Stimulated activated CD4-positive, alpha-beta T cell treated with anti-CD3 and anti-CD28 coated beads, Interleukin-12 subunit alpha, Interleukin-12 subunit beta, amount 100 ng/mL, for 48 hours (primary cell): ENCODE measurements at places on chromosomes 1 and 21.

DNA sequence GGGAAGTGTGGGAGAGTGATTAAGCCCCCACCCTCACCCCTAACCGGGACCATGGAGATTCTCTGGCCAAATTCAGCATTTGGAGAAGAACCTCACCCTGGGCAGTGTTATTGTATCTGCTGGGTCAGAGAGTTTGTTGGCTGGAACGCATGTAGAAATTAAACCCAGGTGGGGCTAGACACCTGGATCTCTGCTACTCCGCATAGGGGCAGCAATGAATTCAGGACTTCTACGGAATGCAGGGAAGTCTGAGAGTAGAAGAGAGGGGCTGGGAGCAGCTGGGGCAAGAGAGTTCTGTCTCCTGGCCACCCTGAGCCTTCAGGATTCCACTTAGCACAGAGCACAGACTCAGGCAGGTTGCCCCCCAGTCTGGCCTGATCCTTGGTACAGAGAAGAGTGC is 3.6 kb upstream of the CRABP2 start:
- no peak for DNase-seq

DNA sequence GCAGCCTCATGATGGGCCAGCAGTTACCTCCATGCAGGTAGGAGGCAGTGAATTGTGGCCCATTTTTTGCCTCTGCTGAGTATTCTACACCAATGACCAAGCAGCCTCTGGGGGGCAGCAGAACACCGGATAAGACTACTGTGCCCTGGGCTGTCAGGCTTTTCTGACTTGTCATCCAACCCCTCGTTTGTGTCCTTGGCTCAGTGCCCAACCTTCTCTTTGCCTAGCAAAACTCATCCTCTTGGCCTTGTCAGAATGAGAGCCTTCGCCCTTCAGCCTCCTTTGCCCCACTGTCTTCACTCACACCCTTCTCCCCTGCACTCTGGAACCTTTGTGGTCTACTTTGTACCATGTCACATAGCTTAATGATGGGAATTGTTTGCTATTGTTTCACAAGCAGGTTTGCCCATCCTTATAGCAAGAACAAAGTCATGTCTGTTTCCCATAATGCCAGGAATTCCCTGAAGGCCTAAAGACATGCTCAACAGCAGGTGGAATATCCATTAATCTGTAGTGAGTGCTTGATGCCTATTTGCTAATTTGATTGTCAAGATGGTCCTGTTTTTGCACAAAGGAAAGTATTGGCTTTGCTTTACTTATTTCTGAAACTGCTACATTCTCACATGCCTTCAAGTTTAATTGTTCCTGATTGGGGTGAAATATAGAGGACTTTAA is 255.9 kb downstream of the HHAT start:
- peak; percentile 61 for DNase-seq

GRCh38 chr1:245129319-245130240 is 25.2 kb upstream of the KIF26B start:
- DNase-seq = no peak

DNA sequence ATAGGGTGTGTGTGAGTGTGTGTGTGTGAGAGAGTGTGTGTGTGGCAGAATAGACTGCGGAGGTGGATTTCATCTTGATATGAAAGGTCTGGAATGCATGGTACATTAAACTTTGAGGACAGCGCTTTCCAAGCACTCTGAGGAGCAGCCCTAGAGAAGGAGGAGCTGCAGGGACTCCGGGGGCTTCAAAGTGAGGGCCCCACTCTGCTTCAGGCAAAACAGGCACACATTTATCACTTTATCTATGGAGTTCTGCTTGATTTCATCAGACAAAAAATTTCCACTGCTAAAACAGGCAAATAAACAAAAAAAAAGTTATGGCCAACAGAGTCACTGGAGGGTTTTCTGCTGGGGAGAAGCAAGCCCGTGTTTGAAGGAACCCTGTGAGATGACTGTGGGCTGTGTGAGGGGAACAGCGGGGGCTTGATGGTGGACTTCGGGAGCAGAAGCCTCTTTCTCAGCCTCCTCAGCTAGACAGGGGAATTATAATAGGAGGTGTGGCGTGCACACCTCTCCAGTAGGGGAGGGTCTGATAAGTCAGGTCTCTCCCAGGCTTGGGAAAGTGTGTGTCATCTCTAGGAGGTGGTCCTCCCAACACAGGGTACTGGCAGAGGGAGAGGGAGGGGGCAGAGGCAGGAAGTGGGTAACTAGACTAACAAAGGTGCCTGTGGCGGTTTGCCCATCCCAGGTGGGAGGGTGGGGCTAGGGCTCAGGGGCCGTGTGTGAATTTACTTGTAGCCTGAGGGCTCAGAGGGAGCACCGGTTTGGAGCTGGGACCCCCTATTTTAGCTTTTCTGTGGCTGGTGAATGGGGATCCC is 18.3 kb upstream of the HDAC1 start:
- peak; percentile 59 for DNase-seq

GRCh38 chr21:35651196-35651595 is 409.1 kb downstream of the SETD4 start:
- DNase-seq = no peak
